ENCODE measurements at places on chromosomes 13 and 19.

DNA sequence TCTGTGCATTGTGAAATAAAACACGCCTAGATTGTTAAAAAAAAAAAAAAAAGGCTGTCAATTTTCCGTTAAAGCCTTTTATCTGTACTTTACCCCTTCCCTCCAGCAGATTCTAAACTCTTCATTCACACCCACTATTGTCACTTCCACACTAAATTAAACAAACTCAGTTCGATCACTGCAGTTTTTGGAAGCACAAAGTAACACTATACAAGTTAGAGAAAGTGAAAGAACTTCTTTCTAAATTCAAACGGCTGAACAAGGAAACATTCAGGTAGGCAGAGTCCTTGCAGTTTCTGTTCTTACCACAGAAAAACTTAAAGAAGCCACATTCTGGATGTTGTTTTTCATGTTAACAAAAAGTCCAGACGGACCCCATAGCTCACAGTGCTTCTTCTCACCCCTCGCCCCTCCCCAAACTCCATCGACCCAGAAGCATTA lies 27.5 kb upstream of the UBE2L5 start:
- peak; percentile 63 for DNase-seq

DNA sequence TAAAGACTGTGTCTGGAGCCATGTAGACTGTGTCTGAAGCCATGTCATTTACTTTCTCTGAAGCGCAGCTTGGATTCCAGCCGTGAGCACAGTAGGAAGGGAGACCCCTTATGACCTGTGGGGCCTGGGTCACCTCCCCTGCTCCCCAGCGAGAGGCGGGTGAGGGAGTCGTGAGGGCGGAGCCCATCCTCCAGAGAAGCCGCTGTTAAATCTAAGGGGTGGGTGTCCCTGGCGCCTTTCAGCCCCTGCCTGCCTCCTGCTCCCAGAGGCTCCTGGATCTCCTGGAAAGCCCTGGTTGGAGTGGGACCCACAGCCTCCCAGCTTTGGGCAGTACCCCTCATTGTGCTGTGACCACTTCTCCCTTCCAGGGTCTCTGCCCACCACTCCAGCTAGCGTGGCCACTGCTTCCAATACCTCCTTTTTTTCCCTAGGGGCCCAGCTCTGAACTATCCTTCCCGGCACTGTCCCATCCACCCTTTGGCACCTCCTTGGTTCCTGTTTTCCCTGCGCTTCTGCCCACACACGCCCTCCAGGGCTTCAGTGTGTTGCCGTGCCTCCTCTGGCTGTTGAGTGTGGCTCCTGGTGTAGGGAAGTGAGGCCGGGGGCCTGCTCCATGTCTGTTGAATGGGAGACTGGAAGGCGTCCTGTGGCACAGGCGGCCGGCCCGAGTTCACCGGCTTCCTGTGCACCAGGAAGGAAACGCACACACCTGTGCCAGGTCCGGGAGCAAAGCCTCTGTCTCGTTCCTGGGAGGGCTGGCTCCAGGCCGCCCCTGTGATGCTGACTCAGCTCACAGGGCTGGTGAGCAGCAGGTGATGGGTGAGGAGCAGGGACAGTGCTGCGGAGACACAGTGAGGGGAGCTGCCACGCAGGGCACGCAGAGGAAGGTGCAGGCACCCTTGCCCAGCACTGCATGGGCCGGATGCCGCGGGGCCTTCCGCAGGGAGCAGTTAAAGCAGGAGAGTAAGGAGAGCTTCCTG lies 29.4 kb downstream of the ATP4B start:
- DNase-seq, result no peak

- DNase-seq, result no peak
Measured at GRCh38 chr19:48499316-48500090, 12.1 kb downstream of the LMTK3 start.

DNA sequence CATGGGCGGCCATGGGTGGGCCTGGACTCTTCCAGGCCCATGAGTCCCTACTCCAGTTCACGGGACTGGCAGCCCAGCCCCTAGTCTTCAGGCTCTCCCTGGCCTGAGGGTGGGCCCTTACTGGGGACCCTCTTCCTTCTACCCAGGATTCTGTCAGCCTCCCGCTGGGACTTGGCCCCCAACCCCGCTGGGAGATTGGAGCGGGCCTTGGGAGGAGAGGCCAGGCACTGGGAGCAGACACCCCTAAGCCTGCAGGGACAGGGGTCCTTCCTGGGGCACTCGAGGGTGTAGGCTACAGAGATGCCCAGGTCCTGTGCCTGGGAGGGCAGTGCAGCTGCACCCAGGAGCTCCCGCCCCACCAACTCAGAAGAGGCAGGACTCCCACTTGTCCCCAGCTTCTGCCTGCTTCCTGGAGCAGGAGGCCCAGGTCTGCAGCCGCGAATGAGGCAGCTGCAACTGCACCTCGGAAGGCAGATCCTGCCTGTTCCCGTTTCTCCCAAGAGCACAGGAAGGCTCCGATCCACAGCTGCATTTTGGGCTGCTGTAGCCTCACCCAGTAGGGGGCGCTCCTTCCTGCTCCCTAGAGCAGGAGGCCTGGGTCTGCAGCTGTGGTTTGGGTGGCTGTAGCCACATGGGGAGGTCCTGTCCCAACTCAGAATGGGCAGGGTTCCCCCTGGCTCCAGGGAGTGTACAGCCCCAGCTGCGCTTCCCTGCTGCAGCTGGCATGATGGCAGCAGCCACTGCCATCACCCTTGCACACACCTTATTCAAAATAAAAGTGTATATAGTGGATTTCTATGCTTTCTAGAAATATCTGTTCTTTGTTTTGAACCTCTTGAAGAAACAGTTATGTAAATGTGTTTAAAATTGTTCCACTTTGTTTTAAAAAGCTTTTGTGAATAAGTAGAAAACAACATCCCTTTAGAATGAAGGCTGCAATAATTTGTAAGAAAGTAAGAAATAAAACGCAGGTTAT lies 46.8 kb downstream of the TEX26 start:
- DNase-seq, result no peak

GRCh38 chr13:46896341-46897137 lies at the start of gene HTR2A:
HTR2A (minus strand) TSS chr13:46897053; CDS start chr13:46895906, 1,147 bp downstream.
- no peak for DNase-seq

Data from CD4-positive, alpha-beta T cell treated with Interleukin-4 for 4 hours (primary cell).